Heart left ventricle (tissue), 16 donors: ENCODE measurements at places on chromosomes 3 and 15.

DNA sequence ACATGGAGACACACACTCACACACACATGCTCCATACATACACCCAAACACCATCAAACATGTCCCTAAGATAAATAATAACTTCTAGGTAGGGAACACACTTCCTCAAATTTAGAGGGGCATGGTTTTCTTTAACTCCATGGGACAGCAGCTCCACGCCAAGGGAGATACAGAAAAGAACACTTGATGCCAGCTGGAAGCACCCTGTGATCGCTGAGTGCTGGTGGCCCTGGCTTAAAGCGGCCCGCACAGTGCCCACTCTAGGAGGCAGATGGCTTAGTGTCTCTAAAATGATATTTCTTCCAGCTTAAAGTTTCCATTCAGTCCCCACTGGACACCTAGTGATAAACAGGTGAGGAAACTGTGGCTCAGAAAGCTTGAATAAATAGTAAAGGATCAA is 232.9 kb downstream of the UACA start:
- H3K4me1 ChIP-seq, result no peaks in the 10 kb centered on the region
- no peaks in the 10 kb centered on the region for H3K27me3 ChIP-seq
- H3K27ac ChIP-seq, result no peak overlapping the region
- H3K4me3 ChIP-seq, result no peak overlapping the region

- no peak overlapping the region for H3K4me3 ChIP-seq
- peak; percentile 73 for DNase-seq
- peaks cover 20% of the 10 kb centered on the region for H3K4me1 ChIP-seq
- H3K27ac ChIP-seq, result peak overlapping the region; percentile 81
- H3K36me3 ChIP-seq, result peaks cover 41% of the 10 kb centered on the region
Observed at GRCh38 chr3:9669720-9670432, 20.6 kb downstream of the MTMR14 start.

DNA sequence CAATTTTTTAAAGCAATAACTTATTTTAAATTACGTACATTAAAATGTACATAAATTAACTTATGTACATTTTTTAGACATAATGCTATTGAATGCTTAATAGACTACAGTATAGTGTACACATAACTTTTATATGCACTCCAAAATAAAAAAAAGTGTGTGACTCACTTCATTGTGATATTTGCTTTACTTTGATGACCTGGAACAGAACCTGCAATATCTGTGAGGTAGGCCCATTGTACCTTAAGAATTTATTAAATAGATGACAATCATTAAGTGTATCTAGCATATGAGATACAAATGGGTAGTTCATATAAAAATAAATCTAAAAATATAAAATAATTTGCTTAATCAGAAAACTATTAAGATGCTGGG is 276.7 kb downstream of the NFKBIZ start:
- peaks cover 2% of the 10 kb centered on the region for H3K4me1 ChIP-seq
- no peaks in the 10 kb centered on the region for H3K27me3 ChIP-seq
- H3K4me3 ChIP-seq, result no peak overlapping the region
- no peaks in the 10 kb centered on the region for H3K36me3 ChIP-seq

DNA sequence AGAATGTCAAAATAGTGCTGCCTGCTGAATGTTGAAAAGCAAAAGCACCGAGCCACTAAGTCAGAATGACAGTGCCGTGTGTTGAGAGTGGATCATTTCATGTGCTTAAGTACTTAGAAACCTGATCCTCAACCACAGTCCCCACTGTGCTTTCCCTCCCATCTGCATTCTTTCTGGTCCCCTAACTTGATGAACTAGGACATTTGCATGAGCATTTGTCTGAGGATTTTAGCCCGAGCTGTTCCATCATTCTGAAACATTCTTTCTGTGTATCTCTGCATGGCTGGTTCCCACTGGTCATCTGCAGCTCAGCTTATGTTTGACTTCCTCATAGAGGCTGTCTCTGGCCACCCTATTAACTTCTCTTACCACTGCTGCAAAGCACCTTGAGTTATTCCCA is 42.0 kb downstream of the SST start:
- DNase-seq, result no peak
- no peaks in the 10 kb centered on the region for H3K4me1 ChIP-seq
- no peak overlapping the region for H3K27ac ChIP-seq
- no peaks in the 10 kb centered on the region for H3K36me3 ChIP-seq
- no peaks in the 10 kb centered on the region for H3K27me3 ChIP-seq

DNA sequence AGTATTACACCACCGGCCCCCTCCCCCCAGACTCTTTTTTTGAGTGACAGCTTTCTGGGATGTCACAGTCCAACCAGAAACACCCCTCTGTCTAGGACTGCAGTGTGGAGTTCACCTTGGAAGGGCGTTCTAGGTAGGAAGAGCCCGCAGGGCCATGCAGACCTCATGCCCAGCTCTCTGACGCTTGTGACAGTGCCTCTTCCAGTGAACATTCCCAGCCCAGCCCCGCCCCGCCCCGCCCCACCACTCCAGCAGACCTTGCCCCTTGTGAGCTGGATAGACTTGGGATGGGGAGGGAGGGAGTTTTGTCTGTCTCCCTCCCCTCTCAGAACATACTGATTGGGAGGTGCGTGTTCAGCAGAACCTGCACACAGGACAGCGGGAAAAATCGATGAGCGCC is 63.6 kb downstream of the AAGAB start:
- DNase-seq, result no peak
- H3K27me3 ChIP-seq, result no peaks in the 10 kb centered on the region
- no peak overlapping the region for H3K4me3 ChIP-seq
- H3K36me3 ChIP-seq, result no peaks in the 10 kb centered on the region
- H3K27ac ChIP-seq, result peak overlapping the region; percentile 92

DNA sequence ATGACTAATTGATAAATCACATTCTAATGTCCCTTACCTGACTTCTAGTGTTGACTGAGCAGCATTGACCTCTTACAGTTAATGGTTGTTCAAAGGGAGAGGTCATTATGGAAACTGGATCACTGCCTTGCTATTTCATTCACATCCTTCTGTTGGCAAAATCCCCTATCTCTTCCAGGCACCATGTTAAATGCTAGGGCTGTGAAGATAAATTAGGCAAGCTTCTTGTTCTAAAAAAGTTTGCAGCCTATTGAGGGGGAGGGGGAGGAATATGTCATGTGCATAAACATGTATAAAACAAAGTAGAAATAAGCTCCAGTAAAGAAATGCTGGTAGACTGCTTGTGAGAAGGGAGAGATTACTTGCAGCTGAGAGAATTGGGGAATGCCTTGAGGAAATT is 84.8 kb upstream of the MLF1 start:
- peaks cover 8% of the 10 kb centered on the region for H3K4me1 ChIP-seq
- no peak overlapping the region for H3K4me3 ChIP-seq
- H3K36me3 ChIP-seq, result no peaks in the 10 kb centered on the region
- no peak overlapping the region for H3K27ac ChIP-seq
- H3K27me3 ChIP-seq, result no peaks in the 10 kb centered on the region
- DNase-seq, result no peak

- H3K4me3 ChIP-seq, result no peak overlapping the region
- no peak overlapping the region for H3K27ac ChIP-seq
- H3K4me1 ChIP-seq, result no peaks in the 10 kb centered on the region
- H3K36me3 ChIP-seq, result no peaks in the 10 kb centered on the region
Observed at GRCh38 chr3:152155246-152156020, 113.3 kb upstream of the MBNL1 start.

- no peak overlapping the region for H3K4me3 ChIP-seq
- H3K27ac ChIP-seq, result no peak overlapping the region
- no peaks in the 10 kb centered on the region for H3K36me3 ChIP-seq
- peaks cover 8% of the 10 kb centered on the region for H3K4me1 ChIP-seq
- DNase-seq, result no peak
Observed at GRCh38 chr3:49492969-49493368, 22.9 kb downstream of the DAG1 start.

DNA sequence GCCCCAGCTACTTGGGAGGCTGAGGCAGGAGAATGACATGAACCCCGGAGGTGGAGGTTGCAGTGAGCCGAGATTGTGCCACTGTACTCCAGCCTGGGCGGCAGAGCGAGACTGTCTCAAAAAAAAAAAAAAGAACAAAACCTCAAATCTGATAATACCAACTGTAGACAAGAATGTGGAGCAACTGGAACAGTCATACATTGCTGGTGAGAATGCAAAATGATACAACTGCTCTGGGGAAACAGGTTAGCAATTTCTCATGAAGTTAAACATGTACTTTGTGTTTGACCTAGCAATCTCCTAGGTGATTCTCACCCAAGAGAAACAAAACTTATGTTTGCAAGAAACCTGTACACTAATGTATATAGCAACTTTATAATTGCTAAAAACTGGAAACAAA is 4.4 kb upstream of the VHL start:
- H3K4me1 ChIP-seq, result no peaks in the 10 kb centered on the region
- H3K4me3 ChIP-seq, result no peak overlapping the region
- H3K27ac ChIP-seq, result no peak overlapping the region
- H3K36me3 ChIP-seq, result no peaks in the 10 kb centered on the region
- no peak for DNase-seq

GRCh38 chr3:57018246-57018645 is 42.2 kb upstream of the SPATA12 start:
- H3K27me3 ChIP-seq, result no peaks in the 10 kb centered on the region
- no peak overlapping the region for H3K4me3 ChIP-seq
- no peak for DNase-seq
- no peaks in the 10 kb centered on the region for H3K36me3 ChIP-seq
- no peak overlapping the region for H3K27ac ChIP-seq
- H3K4me1 ChIP-seq, result no peaks in the 10 kb centered on the region

DNA sequence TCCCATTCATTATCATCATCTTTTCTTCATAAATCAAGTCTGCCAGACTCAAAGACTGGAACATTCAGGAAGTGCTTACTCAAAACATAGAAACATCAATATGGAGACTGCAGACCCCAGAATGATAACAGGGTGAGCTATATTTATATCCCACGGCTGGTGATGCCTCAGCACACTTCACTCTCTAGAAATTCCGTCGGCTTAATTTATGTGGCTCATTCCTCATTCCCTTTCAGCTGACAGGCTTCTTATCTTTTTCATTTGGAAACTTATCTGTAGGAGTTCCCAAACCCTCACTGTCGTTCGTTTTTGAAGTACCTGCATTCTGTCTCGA is 45.5 kb downstream of the RFTN1 start:
- peak overlapping the region; percentile 33 for H3K27ac ChIP-seq
- H3K36me3 ChIP-seq, result peaks cover 19% of the 10 kb centered on the region
- no peak overlapping the region for H3K4me3 ChIP-seq
- H3K4me1 ChIP-seq, result peaks cover 5% of the 10 kb centered on the region

DNA sequence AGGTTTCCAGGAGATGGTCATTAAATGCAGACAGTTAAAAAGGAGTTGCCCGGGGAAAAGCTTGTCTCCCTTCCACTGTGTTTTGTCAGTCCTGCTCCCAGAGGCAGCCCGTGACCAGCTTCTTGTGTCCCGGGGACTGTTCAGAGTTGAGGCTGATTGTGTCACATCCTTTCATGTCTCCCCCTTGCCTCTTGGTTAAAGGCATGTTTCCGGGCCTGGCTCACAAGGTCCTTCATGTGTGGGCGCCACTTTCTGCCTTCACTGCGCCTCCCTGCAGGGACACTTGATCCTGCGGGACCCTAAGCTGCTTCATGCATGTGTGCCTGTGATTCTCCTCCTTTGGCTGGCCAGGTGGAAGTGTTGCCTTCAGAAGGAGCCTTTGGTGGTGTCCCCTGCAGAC is 9.2 kb downstream of the CHCHD6 start:
- H3K27ac ChIP-seq, result no peak overlapping the region
- no peak overlapping the region for H3K4me3 ChIP-seq
- no peak for DNase-seq
- H3K4me1 ChIP-seq, result no peaks in the 10 kb centered on the region

GRCh38 chr3:156604642-156605144 is 49.8 kb upstream of the SSR3 start:
- H3K4me1 ChIP-seq, result peaks cover 23% of the 10 kb centered on the region
- no peaks in the 10 kb centered on the region for H3K36me3 ChIP-seq
- no peak for DNase-seq
- no peaks in the 10 kb centered on the region for H3K27me3 ChIP-seq
- H3K4me3 ChIP-seq, result no peak overlapping the region

DNA sequence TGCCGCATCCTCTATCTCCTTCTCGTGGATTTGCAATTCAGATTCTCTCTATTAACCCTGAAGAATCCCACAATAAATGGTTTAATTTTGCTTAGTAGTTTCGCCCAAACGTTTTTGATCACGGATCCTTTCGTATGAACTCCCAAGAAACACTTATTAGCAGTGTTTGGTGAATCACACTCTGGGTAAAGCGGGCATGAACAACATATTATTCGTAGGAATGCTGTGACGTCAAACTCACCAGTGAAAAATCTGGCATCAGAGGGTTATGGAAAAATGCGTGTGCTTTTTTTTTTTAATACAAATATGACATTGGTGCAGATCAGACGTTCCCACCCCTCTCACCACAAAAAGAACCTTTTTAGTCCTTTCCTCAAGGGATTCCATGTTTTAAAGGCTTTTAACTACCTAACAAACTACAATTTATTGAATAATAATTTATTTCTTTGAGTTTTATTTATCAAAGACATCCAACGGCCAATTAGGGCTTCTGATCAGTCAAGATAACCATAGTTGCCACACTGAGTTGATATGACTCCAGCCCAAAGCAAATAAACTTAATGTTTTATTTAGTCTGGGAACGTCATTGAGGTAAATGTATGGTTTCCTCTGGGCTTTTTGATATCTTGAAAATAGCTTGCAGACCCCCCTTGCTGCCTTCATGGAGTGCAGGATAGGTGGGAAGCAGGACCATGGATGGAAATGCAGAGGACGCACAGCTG is 45.5 kb upstream of the CGNL1 start:
- no peaks in the 10 kb centered on the region for H3K4me1 ChIP-seq
- no peak for DNase-seq
- no peaks in the 10 kb centered on the region for H3K27me3 ChIP-seq
- H3K4me3 ChIP-seq, result no peak overlapping the region
- H3K27ac ChIP-seq, result no peak overlapping the region

GRCh38 chr3:39752751-39753150 is 56.7 kb upstream of the MYRIP start:
- H3K4me3 ChIP-seq, result no peak overlapping the region
- H3K4me1 ChIP-seq, result no peaks in the 10 kb centered on the region
- no peaks in the 10 kb centered on the region for H3K27me3 ChIP-seq
- no peak overlapping the region for H3K27ac ChIP-seq
- no peaks in the 10 kb centered on the region for H3K36me3 ChIP-seq

DNA sequence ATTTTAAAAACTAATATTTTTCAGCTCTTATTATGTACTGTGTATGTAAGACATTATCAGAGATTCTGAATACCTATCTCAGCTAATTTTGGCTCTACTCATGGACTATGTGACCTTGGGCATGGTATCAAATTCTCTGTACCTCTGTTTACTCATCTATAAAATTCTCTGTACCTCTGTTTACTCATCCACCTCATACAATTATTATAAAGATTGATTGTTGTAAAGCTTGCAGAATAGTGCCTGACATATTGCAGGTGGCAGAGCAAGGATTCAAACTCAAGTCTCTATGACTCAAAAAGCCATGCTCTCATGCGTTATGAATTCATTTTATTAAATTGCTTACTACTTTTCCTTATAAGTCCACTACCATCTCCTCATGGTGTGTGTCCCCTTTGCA is 151.9 kb upstream of the ARL6 start:
- no peak overlapping the region for H3K4me3 ChIP-seq
- no peaks in the 10 kb centered on the region for H3K36me3 ChIP-seq
